ENCODE measurements at places on chromosomes 7 and 10.

GRCh38 chr7:3482147-3482921, 181.3 kb downstream of the SDK1 start:
- no peak for DNase-seq

DNA sequence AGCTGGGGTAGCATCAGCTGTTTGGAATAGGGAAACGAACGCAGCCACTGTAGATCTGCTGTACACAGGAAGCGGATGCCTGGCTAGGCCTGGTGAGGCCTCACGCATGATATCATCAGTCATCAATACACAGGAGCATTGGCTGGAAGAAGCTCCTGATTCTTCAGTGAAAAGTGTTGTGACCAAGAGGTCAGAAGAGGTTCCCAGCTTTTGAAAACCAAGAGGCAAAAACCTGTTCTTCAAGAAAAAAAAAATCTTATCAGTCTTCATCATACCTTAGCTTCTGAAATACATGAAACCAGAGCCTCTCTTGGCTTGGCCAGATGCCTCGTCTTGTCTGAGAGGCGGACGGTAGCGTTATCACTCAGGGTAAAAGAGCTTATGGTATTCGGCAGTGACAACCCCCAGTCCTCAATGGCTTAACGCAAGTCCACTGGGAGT, 139.3 kb upstream of the TCF7L2 start:
- DNase-seq: no peak

- DNase-seq: no peak
Observed at GRCh38 chr7:24334012-24334411, 50.0 kb downstream of the NPY start.

- no peak for DNase-seq
Observed at GRCh38 chr10:104251443-104251842, 3.2 kb upstream of the GSTO1 start.

DNA sequence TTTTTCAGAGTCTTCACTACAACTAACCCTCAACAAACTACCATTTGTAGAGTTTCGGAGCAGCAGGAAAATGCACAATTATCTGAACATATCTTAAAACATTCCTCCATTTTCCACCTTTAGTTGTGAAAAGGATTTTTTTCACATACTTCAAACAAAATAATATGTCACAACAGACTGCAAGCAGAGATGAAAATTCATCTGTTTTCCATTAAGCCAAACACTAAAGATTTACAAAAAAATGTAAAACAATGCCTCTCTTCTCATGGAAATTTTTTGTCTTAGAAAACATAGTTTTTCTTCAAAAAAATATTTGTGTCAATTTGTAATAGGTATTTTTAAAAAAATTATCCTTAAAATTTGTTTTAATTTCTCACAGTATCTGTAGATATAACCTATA, 98.9 kb downstream of the ARHGAP12 start:
- no peak for DNase-seq

GRCh38 chr10:3955955-3956617, 171.1 kb upstream of the KLF6 start:
- no peak for DNase-seq

DNA sequence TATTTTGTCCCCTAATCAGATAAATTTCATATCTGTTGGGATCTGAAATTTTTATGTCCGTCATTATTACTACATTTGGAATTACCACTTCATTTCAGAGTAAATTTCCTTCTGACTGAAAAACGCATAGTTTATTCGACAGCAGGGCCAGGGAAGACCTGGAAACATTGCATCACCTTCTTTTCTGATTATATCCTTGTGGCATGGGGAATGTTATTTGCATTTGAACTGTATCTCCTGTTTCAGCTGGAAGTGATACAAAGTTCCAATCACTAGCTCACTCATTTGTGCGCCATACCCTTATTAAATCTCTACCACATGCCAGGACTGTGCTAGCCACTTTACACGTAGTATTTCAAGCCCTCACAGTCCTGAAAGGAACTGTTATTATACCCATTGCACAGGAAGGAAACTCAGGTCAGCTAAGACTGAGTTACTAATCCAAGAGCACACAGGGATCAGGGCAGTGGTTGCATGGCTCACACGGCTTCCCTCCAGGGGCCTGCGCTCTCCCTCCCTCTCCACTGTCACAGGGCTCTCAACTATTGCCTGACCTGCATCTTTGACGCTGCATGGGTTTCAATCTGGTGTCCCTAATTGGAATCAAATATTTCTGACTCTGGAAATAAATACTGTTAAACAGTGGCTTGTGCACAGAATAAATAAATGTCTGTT, 84.4 kb upstream of the NANOS1 start:
- no peak for DNase-seq

DNA sequence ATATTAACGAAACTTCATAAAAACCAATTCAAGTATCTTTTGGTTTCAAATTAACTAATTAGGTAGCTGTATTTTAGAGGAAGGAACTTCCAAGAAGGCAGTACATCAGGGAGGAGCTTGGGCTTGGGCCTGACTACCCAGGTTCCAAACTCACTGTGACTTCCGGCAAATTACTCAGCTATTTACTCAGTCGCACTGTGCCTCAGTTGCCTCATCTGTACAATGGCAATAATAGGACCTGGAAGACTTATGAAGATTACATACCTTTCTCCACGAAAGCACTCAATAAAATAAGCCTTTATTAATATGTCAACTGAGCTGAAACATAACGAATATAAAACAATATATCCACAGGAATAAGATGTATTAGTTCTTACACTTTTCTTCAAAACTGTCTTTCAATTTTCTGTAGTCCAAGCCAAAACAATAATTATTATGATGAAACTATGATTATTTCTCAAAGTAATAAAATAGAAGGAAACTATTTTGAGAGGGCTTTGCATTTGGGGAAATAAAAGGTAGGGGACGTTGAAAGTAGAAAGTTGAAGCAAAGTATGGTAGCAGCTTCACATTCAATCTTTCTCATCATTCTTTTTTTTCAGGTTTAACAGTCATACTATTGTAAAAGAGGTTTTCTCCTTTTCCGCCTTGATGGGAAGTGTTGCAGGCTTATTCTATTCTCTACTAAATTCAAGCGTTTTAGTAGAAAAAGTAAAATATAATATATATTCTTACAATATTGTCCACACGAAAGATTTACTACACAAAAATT, 10.5 kb upstream of the EBLN1 start:
- no peak for DNase-seq

GRCh38 chr10:4281190-4281825, 496.3 kb upstream of the KLF6 start:
- no peak for DNase-seq

GRCh38 chr10:113983552-113983951, 60.1 kb upstream of the ADRB1 start:
- no peak for DNase-seq

- no peak for DNase-seq
Observed at GRCh38 chr7:7331523-7331922, 149.2 kb downstream of the C1GALT1 start.

GRCh38 chr10:128825626-128826025, 641.4 kb upstream of the MGMT start:
- DNase-seq: no peak

GRCh38 chr10:110758898-110759297, 112.8 kb upstream of the PDCD4 start:
- DNase-seq: no peak

GRCh38 chr7:125445836-125446235, 516.2 kb upstream of the POT1 start:
- DNase-seq: no peak

GRCh38 chr10:62960416-62960815, 144.2 kb upstream of the EGR2 start:
- no peak for DNase-seq

GRCh38 chr10:88541116-88541626, 41.9 kb downstream of the RNLS start:
- DNase-seq: no peak

GRCh38 chr10:97861097-97861750, 11.6 kb downstream of the GOLGA7B start:
- DNase-seq: no peak

DNA sequence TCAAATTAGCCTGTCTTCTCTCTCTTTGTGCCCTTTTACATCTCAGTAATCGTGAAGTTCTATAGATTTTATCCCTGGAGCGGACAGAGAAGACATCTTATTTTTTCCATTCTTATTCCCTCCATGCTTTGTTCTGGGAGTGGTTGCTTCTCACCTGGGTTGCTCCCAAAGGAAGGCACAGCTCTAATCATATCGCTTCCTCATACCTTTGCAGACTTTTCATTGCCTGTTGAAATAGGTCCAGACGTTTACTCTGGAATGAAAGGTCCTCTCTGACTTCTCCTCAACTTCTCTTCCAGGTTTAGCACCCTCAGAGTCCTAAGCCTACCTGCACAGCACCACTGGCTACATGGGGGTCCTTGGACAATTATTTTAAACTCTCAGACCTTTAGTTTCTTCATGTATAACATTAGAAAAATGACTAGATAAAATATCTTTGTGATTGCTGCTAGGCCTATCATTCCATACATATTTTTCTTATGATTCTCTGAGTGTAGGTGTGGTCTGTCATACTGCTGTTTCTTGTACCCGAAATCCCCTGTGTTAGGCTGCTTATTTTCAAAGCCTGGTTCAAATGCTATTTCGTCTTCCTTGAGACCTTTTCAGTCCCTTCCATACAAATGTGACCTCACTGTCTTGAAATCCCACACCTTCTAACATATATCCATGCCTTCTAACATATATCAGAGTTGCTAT, 418.1 kb downstream of the GFRA1 start:
- no peak for DNase-seq

- no peak for DNase-seq
Observed at GRCh38 chr10:88791924-88792323, 10.6 kb upstream of the LIPM start.

- DNase-seq: no peak
Observed at GRCh38 chr7:46606761-46607160, 685.7 kb upstream of the IGFBP3 start.

GRCh38 chr7:75033826-75034225, 39.8 kb downstream of the RCC1L start:
- DNase-seq: no peak

- DNase-seq: no peak
Observed at GRCh38 chr10:73641328-73642060, at the start of gene MYOZ1. TSS of gene MYOZ1 (minus strand) at chr10:73641474. CDS start at chr10:73640017, 1,457 bp downstream.

DNA sequence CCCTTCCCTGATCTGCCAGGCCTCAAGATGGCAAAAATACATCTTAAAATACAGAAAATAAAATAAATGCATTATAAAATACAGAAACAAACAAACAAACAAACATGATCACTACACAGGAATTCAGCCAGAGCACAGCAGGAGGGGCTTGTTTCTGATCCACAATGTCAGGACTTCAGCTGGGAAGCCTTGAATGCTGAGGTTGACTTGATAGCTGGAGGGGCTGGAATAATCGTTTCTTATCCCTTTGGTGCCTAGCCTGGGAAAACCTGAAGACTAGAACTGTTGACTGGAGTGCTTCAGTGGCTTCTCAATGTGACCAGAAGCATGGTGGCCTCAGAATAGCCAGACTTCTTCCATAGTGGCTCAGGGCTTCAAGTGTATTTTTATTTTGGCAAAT, 9.2 kb upstream of the MARVELD1 start:
- DNase-seq: no peak

DNA sequence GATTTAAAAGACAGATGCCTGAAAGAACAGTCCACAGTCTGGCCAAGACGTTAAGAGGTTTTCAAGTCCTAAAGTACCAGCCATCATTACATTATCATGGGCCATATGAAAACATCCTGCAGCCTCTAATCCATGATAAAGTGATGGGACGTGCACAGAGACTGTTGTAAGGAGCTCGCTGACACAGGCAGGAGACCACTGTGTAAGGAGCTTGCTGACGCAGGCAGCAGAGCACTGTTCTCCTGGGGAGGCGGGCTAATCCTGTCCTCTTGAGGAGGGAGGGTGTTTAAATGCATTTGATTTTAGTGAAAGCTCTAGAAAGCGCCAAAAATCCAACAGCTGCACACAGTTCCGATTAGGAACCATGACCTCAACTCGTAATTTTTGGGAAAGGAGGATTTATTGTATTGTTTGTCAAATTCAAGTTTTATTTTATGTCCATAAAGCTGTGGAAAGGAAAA, 16.9 kb downstream of the SVIL start:
- DNase-seq: no peak

GRCh38 chr10:99926925-99927720, 82.6 kb downstream of the DNMBP start:
- no peak for DNase-seq

- no peak for DNase-seq
Observed at GRCh38 chr7:140304191-140304799, 94.0 kb downstream of the SLC37A3 start.

GRCh38 chr7:16661924-16662323, 15.9 kb downstream of the BZW2 start:
- DNase-seq: no peak

DNA sequence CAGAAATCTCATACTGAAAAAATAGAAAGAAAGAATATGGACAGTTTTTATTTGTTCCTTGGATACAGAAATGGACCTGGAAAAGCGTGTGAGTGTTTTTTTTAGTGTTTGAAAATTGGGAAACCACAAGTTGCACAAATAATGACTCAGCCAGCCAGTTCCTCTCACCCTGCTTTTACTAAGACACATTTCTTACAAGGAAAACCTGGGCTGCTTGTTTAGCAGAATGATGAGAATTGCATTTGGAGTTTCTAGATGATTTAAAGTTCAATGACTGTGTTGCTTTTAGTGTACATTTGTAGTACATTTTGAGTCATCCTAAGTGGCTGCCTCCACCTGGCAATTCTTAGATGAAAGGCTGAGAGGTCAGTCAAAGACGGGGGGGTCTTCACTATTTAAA, 218.7 kb downstream of the ABCA13 start:
- no peak for DNase-seq

- no peak for DNase-seq
Observed at GRCh38 chr10:114881901-114882300, 56.1 kb upstream of the TRUB1 start.

DNA sequence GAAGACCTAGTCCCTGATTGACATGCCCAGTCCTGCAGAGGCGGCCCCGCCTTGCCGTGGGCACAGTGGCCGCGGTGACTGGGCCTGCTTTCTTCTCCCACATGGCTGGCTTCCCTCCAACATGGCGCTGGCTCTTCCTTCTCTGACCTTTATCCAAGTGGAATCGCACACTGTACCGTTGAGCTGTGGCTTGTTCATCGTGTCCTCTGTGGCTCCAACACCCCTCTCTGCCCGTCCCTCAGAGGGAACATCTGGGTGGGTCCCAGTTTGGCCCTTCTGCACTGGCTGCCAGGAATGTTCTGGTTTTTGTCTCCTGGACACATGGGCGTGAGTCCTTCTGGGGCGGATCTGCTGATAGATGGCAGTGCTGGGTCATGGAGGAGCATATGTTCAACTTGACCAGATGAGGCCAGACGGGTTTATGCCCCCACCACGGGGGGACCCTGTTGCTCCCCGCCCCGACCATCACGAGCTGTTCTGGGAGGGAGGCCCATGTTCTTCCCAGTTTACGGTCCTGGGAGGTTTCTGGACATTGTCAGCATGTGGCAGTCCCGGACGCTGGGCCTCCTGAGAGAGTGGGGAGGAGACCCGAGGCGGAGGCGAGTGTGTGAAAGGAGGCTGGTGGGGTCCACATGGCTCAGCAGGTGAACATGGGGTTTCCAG, 63.5 kb downstream of the LHPP start:
- no peak for DNase-seq

- no peak for DNase-seq
Observed at GRCh38 chr7:37410305-37411229, 38.1 kb downstream of the ELMO1 start.

Data from cortex of kidney (tissue), 1 donor.